NCI-H2107 (cell line): ENCODE measurements at places on chromosomes 2 and 18.

DNA sequence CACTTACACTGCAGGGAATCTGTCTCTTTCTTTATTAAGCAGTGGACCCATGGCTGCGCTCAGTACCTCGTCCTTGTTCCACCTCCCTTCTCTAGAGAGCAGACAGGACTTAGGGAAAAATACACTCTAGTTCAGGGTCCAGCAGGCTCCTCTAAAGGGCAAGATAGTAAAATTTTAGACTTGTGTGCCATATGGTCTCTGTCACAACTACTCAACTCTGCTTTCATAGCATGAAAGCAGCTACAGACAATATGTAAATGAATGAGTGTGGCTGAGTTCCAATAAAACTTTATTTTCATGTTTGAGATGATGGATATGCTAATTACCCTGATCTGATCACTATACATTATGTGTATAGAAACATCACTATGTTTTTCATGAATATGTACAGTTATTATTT, 163.1 kb downstream of the BABAM2 start:
- DNase-seq: no peak

DNA sequence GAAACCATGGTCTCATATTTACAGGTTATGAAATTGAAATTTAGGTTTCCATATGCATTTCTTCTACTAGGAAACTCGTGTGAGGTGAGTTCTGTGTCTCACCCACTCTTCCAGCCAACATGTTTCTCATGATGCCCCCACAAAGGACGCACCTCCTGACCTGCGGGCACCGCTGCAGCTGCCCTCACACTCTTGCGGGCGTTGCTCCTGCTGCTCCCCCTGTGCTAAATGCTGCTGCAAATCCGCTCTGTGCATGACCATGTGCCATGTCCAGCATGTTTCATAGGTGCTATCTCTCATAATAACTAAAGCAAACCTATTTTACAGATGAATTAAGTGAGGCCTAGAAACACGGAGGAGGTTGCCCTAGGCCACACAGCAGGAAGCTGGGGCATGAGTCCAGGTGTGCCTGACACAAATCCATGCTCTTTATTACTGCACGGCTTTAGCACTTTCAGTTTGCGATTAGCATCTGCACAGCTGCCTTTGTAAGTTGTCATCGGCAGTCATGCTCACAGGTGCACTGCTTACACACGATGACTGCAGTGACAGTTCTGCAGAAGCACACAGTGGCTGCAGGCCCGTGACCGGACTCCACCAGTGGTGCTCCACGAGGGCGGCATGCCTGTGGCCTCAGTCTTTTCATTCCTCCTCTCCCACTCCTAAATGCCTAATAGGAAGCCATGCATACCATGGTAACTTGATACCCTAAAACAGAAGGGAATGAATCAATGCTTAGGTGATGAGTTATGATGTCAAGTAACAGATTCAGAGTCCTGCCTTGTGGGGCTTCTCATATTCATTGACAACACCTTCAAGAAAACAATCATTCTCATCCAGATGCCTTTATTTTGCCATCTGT, 14.9 kb upstream of the GALR1 start:
- DNase-seq: no peak

- no peak for DNase-seq
Observed at GRCh38 chr2:118122594-118123281, 34.5 kb downstream of the INSIG2 start.

- no peak for DNase-seq
Observed at GRCh38 chr2:219128396-219128795, 32.2 kb downstream of the NHEJ1 start.

DNA sequence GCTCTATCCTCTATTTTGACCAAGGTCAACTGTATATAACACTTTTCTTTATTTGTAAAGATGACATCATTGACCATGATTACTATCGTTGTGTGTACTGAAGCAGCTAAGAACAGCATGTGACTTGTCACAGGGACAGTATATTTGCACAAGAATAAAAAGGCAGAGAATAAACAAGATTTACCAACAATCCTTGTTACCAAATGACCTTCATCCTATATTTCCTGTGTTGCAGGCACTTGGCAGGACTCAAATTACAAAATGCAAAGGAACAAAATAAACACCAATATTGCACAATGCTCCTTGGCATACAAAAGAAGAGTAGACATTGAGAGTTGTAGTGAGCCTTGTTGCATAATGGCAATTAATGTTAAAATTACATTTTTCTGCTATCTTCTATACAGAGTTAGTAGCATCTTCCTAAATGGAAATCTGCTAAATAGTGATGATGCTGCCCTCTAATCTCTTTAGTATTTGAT, 61.8 kb downstream of the RFTN2 start:
- peak; percentile 4 for DNase-seq

DNA sequence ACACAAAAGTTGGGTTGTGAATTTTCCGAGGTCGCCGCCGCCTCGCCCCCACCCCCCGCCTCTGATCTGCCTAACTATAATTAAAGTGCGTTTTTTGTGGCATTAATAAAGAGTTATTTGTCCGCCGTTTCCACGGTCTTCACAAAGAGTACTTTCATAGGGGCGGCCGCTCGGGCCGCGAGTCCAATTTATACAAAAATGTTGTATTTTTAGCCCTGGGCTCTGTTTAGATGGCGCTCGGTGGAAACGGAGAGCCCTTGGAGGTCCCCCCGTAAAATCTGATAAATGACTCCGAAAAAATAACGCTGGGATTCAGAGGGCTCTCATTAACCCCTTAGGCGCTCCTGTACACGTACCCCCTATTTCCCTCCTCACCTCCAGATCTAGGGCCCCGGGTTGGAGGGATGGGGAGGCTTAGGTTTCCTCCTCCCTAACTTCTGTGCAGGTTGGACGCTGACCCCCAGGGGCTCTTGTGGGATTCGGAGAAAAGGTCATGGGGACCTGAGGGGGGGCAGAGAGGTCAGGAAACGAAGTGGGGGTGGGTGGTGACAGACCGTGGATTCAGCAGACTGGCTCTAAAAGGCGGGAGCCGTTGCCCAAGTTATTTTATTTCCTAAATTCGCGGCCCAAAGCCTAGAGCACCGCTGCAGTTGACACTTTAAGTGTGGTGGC, 1.9 kb downstream of the CYP26B1 start:
- DNase-seq: no peak

GRCh38 chr2:43223521-43224001, 2.8 kb downstream of the ZFP36L2 start:
- no peak for DNase-seq

DNA sequence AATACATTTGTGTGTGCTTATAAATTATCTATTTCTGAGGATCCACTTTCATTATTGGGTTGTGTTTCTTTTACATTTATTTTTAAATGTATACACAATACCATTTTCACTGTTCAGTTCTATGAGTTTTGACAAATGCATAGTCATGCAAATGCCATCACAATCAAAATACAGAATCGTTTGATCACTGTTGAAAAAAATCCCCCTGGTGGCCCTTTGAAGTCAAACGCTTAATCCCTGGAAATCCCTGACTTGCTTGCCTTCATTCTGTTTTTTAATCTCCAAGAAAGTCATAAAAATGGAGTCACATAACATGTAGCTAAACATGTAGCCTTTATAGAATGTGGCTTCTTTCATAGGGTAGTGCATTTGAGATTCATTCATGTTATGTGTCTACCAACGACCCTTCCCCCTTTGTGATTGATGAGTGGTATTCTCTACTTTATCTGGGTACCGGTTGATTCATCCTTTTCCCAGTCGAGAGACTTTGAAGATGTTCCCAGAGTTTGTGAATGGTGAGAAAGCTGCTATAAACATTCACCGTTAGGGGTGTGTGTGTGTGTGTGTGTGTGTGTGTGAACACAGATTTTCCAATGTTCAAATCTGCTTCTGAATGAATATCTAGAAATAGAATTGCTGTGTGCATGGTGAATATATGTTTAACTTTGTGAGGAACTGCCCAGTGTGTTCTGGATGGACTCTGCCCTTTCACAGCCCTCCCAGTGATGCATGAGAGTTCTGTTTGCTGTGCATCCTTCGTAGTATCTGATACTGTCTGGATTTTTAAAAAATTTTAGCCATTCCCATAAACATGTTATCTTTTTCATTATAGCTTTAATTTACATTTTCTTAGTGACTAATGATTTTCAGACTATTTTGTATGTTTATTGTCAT, 173.6 kb downstream of the GALR1 start:
- DNase-seq: no peak

DNA sequence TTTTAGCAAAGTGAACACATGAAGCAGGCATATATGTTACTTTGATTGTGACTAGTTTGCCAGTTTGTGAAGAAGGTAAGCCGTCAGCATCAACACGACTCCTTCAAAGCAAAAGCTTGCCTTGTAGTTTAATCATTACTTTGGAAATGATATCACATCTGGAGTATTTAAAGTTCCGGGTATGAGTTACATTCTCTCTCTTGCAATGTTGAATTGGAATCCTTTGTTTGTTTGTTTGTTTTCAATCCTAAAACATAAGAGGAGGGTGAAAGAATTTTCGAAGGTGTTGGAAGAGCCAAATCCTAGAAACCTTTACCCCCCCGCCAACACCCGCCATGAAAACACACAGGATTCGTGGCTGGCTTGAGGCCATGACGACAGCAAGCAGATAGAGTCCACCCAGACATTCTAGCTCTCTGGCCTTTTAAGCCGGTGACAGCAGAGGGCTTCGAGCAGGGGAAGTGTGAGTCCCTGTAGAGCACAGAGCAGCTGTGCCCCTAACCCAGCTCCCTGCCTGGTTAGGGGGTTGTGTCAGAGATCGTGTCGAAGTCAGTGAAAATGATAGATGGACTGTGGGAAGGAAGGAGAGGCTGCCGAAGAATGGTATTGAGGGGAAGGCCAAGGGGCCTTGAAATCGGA, 103.8 kb upstream of the SMIM21 start:
- no peak for DNase-seq

GRCh38 chr2:123771928-123772632, 253.0 kb upstream of the CNTNAP5 start:
- no peak for DNase-seq

GRCh38 chr2:99072551-99072950, 69.0 kb upstream of the C2orf15 start:
- peak; percentile 19 for DNase-seq

- DNase-seq: no peak
Observed at GRCh38 chr2:160956243-160956802, 203.9 kb upstream of the TANK start.

GRCh38 chr2:146003337-146003736, 1483.4 kb upstream of the ZEB2 start:
- DNase-seq: no peak

GRCh38 chr2:207202645-207203044, 36.9 kb upstream of the KLF7 start:
- DNase-seq: no peak

- peak; percentile 40 for DNase-seq
Observed at GRCh38 chr2:219029829-219030165, 11.5 kb downstream of the CFAP65 start.

GRCh38 chr2:3470856-3471737, 48.2 kb downstream of the ADI1 start:
- DNase-seq: no peak

- DNase-seq: no peak
Observed at GRCh38 chr2:30425326-30425725, 21.7 kb upstream of the LCLAT1 start.

- no peak for DNase-seq
Observed at GRCh38 chr2:127362971-127363370, 24.8 kb downstream of the MAP3K2 start.

DNA sequence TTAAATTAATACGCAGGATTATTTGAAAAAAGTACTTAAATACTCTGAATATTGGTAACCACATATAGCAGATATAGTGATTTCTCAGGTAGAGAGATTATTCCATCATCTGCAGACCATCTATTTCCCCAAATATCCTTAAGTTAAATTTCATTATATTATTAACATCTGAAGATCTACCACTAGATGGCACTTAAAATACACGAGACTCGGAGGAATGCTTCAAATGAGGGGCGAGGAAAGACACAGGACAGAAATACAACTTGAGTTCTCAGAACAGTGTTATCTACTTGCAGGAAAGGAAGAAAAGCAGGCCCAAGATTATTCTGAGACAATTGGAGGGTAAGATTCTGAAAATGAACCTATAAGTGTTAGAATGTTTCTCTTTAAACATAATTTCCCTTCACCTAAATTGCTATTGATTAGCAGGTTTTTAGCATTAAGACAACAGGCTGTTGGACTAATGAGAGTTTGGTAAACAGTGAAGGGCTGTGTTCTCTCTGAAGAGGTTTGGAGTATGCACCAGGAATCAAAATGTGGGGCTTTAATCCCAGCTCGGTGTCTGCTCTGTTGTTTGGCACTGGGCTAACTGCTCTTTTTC, 76.9 kb upstream of the GCFC2 start:
- peak; percentile 13 for DNase-seq

- no peak for DNase-seq
Observed at GRCh38 chr2:38617301-38617700, 14.6 kb upstream of the HNRNPLL start.

DNA sequence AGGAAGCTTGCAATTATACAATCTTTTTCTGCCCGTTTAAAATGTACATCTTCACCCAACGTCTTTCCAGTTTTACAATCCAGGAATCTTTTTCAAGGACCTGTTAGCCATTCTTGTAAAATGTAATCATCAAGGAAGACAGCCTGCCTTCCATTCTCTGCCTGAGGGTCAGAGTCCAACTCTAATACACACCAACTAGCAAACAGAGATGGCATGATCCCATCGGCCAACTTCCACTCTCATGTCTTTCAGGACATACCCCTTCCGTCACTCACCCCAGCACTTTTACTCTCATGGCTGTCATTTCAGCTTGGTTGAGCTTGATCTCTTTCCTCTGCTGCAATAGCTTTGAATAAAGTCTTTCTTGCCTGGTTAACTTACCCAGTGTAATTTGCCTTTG, 172.5 kb upstream of the NETO1 start:
- no peak for DNase-seq

GRCh38 chr2:203797276-203797675, 70.3 kb upstream of the CTLA4 start:
- DNase-seq: no peak

DNA sequence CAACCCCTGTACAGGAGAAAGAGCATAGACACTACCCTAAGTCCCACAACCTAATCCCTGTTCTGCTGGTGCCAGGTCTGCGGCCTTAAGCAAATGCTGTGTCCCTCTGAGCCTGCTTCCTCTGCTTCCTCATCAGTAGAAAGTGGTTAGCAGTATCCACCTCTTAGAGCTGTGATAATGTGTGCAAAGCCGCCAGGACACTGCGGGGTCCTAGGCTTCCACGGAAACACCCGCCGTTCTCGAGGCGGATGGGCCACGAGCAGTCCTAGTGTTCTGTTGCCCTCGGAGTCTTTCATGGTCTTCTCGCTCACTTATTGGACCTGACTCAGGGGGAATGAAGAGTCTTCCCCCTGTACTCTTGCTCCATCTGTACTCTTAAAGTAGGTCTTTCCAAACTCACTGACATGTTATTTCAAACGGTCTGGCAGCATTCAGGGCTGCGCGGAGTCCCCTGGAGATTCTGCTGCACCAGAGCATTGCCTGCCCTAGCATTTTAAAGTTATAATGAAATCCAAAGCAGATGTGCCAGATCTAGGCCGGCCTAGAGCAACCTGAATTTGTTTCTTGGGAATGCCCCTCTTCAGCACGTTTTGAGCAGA, 107.2 kb upstream of the ZNF236 start:
- no peak for DNase-seq
